ENCODE measurements at places on chromosomes 1 and 21.
A peak's percentile ranks its signal among the peaks of the same experiment; 100 is the strongest.

- DNase-seq: no peak
Observed at GRCh38 chr1:96079581-96079980, 642.0 kb upstream of the PTBP2 start.

DNA sequence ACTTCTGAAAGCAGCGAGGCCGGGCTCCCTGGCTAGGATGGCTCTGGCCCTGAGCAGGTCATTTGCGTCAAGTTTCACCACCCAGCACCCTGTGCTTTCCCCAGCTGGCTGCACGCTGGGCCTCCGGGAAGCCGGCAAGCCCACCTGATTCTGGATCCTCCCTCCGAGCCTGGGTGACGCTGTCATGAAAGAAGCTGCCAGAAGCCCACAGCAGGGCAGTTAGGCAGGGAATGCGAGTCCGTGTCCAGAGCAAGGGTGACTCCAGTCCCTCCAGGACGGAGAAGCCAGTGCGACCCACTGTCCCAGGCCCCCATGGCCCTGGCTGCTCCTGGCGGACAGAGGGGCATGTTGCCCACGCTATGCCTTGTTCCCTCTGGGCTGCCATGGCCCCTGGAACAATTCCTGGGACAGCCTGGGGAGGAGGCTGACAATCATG lies 44.4 kb upstream of the PCBP3 start:
- no peak for DNase-seq

- DNase-seq: no peak
Observed at GRCh38 chr1:179925922-179926849, 28.4 kb upstream of the CEP350 start.

DNA sequence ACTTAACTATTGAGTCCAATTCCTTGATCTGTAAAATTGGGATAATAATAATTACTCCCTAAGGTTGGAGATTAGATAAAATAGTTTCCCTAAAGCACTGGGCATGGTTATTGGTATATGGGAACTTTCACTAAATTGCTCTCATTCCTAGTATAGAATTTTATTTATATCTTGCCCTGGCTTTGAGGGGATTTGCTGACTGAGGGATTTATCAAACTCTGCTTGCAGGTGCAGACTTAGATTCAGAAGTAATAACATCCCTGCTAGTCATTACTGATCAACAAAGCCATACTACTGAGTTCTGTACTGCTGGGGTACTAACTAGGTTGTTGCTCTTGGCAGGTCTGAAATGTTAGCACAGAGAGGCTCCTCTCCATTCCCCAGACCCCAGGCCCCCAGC lies 41.9 kb downstream of the CASQ2 start:
- no peak for DNase-seq

GRCh38 chr1:153390938-153391710 lies at the start of gene S100A8:
Gene S100A8 (minus strand): TSS chr1:153391073. CDS start chr1:153390535, 538 bp downstream.
- no peak for DNase-seq

DNA sequence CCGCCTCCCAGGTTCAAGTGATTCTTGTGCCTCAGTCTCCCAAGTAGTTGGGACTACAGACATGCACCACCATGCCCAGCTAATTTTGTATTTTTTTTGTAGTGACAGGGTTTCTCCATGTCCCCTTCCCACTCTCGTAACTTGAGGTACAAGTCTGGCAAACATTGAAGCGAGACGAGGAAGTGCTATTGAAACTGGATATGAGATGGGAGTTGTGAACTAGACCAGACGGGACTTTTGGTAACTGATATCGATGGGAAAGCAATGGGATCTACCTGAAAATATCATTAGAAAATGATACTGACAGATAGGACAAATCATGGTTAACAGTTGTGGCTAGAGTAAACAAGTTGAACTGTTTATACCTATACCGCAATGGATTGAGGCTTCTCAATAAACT lies 95.2 kb upstream of the TRABD2B start:
- DNase-seq: no peak

- no peak for DNase-seq
Observed at GRCh38 chr1:56137521-56138505, 441.6 kb downstream of the PLPP3 start.

- no peak for DNase-seq
Observed at GRCh38 chr1:4591926-4592325, 62.5 kb upstream of the AJAP1 start.

- DNase-seq: no peak
Observed at GRCh38 chr1:168491527-168492164, 52.2 kb downstream of the XCL2 start.

DNA sequence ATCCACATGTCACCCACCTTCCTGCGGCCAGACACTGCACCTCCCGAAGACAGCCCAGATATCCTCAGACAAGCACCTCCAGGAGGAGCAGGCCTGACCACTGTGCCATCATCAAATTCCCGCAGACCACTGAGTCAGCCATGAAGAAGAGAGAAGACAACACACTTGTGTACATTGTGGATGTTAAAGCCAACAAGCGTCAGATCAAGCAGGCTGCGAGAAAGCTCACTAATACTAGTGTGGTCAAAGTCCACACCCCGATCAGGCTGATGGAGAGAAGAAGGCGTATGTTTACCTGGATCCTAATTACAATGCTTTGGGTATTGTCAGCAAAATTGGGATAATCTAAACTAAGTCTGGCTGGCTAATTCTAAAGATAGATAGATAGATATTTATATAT lies 41.4 kb upstream of the BECN2 start:
- no peak for DNase-seq

DNA sequence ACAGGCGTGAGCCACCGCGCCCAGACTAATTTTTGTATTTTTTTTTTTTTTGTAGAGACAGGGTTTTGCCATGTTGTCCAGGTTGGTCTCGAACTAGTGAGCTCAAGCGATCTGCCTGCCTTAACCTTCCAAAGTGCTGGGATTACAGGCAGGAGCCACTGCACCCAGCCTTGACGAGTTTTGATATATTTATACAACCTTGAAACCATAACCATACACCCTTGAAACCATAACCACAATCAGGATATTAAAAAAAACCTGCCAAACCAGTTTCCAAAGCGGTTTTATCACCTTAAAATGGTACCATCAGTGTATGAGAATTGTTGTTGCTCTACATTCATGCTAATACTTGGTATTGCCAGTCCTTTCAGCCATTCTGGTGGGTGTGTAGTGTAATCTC lies 3.7 kb upstream of the PHACTR4 start:
- DNase-seq: no peak

DNA sequence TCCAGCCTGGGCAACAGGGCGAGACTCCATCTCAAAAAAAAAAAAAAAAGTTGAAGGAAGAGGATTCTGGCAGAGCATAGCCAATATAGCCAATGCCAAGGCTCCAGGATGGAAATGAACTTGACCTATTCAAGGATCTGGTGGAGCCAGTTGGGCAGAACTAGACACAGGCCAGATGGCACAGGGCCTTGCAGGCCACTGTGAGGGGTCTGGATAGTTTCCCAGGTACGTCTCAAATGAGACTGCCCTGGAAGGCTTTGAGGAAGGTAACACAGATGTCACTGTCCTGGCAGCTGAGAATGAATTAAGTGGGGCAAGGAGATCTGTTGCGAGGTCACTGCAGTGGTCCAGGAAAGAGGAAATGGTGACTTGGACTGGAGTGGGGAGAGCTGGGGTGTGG lies 12.0 kb upstream of the ARHGEF19 start:
- no peak for DNase-seq

DNA sequence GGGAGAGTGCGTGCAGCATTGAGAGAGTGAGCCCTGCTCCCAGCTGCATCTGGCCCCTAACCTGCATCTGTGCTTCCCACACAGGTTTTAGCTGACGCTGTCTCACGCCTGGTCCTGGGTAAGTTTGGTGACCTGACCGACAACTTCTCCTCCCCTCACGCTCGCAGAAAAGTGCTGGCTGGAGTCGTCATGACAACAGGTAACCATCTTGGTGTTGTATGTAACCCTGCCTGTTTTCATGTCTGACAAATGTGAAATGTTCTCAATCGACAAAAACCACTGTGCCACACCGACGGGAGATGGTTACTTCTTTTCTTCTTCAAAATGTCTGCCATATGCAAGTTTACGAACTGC lies 105.8 kb downstream of the ADARB1 start:
- no peak for DNase-seq

- DNase-seq: no peak
Observed at GRCh38 chr1:118986555-118987467, 1.3 kb downstream of the TBX15 start.

GRCh38 chr1:113247355-113247754 lies 143.0 kb upstream of the MAGI3 start:
- no peak for DNase-seq

- DNase-seq: no peak
Observed at GRCh38 chr1:90161625-90162024, 166.7 kb downstream of the ZNF326 start.

- DNase-seq: peak; percentile 17
Observed at GRCh38 chr1:39410915-39411436, 80.5 kb upstream of the BMP8A start.

DNA sequence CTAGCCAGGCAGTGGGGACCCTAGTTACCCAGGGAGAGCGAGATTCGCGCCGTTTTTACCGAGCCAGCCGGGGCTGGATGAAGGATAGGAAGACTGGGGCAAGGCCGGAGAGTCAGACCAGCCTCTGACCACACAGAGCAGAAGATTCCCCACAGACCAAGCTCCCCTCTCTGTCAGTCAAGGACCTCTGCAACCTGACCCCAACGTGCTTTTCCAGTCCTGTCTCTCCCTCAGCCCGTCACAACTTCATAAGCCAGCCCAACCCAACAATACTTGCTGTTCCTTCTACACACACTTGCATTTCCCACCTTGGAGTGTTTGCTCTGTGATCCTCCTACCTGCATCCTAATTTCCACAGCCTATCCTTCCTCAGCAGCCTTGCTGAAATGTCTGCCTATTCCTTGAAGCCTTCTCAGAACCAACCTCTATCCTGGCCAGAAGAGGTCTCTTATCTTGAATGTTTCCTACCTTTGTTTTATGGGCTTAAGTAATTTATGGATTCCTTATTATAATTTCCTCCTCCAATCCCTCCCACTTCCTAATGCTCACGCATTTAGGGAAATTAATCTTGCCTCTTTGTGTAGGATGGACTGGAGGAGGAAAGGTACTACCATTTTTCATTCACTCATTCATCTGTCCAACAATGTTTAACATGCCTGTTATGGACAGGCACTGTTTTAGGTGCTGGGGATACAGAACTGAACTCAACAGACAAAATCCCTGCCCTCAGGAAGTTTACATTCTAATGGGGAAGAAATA lies at the start of gene GSTM3:
Gene GSTM3 (minus strand): TSS at position 424 of the 759 bp plus-strand sequence. CDS start 751 bp downstream, outside the sequence.
- no peak for DNase-seq

DNA sequence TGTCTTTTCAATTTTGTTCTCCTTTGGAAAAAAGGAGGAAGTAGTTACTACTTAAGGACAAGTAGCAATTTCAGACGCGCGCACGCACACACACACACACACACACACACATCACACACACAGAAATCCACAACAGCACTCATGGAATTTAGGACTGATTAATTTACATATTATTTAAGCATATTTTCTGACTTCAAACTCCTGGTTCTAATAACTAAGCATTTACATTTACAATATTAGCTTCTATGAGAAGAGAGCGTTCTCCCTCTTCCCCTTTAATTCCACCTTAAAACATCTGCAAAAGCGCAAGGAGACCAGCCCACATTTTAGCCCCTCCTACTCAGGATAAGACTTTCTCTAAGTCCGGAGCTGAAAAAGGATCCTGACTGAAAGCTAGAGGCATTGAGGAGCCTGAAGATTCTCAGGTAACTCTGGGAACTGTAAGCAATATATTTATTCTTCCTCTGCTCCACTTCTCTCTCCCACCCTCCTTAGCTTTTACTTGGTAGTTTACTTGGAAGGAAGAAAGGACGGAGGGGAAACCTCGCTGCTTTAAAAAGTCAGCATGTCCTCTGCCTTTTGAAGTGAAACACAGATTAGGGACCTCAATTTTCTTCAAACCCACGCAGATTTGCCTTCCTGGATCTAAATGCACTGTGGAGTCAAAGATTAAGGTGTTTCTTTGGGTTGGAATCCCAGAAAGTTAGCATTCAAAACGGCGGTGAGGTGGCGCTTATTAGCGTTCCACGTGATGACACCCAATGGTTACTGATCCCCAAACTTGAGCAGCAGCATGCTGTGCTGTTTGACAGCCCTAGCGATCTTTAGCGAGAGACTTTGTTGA lies at the start of gene PLA2G4A:
Gene PLA2G4A (plus strand): TSS at position 339 of the 844 bp plus-strand sequence. CDS start 25,406 bp downstream, outside the sequence.
- no peak for DNase-seq

DNA sequence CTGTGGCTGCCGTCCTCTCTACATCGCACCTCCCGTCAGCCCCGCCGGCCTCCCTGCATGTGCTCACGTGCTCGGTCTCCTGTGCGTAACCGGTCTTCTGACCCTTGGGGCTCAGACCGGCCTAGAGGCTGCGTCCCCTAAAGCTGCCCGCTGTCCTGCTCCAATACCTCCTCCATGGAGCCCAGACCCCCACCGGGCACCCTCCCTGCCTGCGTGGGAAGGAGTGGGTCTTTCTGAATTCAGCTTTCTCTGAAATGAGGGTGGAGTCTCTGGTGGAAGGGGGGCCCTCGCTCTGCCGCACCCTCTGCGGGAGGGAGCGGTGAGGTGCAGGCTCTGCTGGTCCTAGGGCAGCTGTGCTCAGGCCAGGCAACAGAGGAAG lies 18.7 kb upstream of the POFUT2 start:
- DNase-seq: no peak

DNA sequence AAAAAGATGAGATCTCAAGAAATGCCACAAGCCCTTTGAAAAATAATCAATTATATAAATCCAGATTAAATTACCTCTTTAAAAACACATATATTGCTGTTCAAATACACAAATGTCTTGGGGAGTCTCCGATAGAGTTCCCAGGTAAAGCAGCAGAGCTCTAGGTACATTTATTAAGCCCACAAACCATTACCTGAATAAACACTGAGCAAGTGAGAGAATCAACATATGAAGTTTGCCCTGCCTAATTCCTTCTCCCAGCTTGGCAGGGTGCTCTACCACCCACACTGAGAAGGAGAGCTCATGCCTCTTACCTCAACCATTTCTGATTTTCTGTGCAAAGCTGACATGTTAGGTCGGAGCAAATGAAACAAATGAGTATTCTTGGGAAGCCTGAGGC lies 402.4 kb downstream of the KCNH1 start:
- DNase-seq: no peak

DNA sequence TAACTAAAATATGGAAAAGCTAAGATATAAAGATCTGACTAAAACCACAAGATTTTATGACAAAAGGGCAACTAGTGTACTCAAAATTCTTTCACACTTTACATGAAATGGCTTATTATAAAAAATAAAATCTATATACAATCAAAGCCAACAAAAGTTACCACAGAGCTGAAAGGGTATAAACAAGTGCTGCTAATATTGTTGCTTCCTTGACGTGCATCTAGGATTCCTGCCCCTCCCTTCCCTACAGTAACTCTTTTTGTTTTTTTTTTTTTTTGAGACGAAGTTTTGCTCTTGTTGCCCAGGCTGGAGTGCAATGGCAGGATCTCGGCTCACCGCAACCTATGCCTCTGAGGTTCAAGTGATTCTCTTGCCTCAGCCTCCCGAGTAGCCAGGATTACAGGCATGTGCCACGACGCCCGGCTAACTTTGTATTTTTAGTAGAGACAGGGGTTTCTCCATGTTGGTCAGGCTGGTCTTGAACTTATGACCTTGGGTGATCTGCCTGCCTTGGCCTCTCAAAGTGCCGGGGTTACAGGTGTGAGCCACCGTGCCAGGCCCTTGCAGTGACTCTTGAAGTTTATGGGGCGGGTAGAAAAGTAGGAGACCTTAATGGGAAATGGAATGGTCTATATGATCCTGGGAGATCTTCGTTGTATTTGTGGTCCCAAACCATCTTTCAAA lies 4.5 kb downstream of the SRSF4 start:
- DNase-seq: no peak

GRCh38 chr1:236287757-236288619 lies 6.2 kb upstream of the ERO1B start:
- no peak for DNase-seq

- DNase-seq: no peak
Observed at GRCh38 chr1:242184955-242185354, 186.1 kb upstream of the MAP1LC3C start.

GRCh38 chr1:150619576-150620509 lies 9.6 kb downstream of the ENSA start:
- no peak for DNase-seq
